Stimulated activated CD4-positive, alpha-beta T cell treated with anti-CD3 and anti-CD28 coated beads, Interleukin-1b, Interleukin-23, amount 100 ng/mL, for 24 hours (primary cell): ENCODE measurements at places on chromosomes 12 and 14.

- DNase-seq, result no peak
Observed at GRCh38 chr12:13114251-13115052, 11.0 kb upstream of the GSG1 start.

DNA sequence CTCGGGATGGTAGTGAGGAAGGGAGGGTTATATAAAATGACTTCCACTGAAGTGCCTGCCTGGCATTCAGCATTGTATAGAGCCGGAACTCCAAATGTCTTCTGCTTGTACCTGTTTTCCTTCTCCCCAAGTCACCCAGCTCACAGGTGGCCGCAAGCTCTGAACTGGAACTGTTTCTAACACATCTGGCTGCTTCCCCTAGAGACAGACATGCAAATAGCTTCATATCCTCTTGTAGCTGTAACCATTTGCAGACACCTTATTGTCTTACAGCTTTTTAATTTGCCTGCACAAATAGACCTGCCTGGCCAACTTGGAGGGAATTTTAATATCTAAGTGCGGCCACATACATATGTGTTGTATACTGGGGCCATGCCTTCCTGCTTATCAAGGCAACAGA is 126.0 kb downstream of the CHST11 start:
- DNase-seq, result no peak

- DNase-seq, result no peak
Observed at GRCh38 chr14:104082807-104083206, 2.7 kb upstream of the ASPG start.

GRCh38 chr12:108090932-108091678 is 38.0 kb upstream of the WSCD2 start:
- no peak for DNase-seq

- no peak for DNase-seq
Observed at GRCh38 chr12:110310763-110311162, 29.7 kb downstream of the ATP2A2 start.

- DNase-seq, result no peak
Observed at GRCh38 chr12:121010860-121011259, 5.4 kb downstream of the C12orf43 start.

- no peak for DNase-seq
Observed at GRCh38 chr14:66509874-66510273, 1.9 kb downstream of the GPHN start.
